Right lung (tissue), 10 donors: ENCODE measurements at places on chromosomes 5 and 9. TPM values are rescaled to one million over a fixed set of nuclear protein-coding genes. Genes with fewer than 3 reads are reported as not detected.

Gene OBP2B
- not detected for polyA plus RNA-seq

Gene RPL35
- polyA plus RNA-seq: 1,039 TPM

GRCh38 chr5:134114886-134115805 is 665 bp downstream of the TCF7 start:
- DNase-seq: no peak

Gene FBP2
- 2.9 TPM for polyA plus RNA-seq
